Retinal pigment epithelial cell (primary cell): ENCODE measurements at places on chromosomes 11 and 22.
A peak's percentile ranks its signal among the peaks of the same experiment; 100 is the strongest.

GRCh38 chr22:43443152-43443471, 31.3 kb downstream of the MPPED1 start:
- no peak for DNase-seq

DNA sequence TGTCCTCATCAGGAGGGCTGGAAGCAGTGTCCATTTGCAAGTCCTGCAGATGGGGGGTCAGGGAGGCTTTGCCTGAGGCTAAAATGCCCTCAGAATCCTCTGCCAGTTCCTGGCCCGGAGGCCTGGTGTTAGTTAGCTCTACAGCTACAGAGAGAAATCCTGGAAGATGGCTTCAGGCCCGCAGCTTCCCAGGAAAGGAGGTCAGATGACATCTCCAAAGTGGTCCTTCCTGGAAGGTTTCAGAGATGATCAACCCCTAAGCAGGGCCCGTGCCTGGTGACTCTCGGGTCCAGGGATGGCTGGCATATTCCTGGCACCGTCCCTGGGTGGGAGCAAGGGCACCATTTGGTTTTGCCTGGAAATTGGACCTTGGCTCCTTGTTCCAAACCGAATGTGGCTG, 959.1 kb downstream of the BRD1 start:
- no peak for DNase-seq

- no peak for DNase-seq
These were observed 30.1 kb downstream of the SMCO4 start for GRCh38 chr11:93512949-93513667.

DNA sequence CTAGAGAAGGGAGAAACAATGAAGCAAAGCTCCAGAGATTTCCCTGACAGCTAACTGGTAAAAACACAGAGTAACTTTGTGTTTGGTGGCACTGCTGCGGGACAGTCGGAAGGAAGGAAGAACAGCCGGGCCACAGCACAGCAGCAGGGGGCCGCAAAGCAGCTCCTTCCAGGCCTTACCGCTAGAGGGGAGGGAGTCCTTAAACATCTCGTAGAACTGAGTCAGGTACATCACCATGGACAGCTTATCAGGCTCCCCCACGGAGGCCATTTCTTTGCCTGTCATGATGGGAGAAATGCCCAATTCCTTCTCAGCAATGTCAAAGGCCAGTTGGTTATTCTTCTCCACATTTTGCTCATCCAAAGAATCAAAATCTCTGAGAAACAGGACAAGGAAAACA, 114.6 kb upstream of the BID start:
- DNase-seq: no peak

- DNase-seq: no peak
These were observed 266.5 kb upstream of the MPPED2 start for GRCh38 chr11:30852645-30853044.

- DNase-seq: peak; percentile 54
These were observed 115.3 kb upstream of the SLC5A12 start for GRCh38 chr11:26837154-26837553.

DNA sequence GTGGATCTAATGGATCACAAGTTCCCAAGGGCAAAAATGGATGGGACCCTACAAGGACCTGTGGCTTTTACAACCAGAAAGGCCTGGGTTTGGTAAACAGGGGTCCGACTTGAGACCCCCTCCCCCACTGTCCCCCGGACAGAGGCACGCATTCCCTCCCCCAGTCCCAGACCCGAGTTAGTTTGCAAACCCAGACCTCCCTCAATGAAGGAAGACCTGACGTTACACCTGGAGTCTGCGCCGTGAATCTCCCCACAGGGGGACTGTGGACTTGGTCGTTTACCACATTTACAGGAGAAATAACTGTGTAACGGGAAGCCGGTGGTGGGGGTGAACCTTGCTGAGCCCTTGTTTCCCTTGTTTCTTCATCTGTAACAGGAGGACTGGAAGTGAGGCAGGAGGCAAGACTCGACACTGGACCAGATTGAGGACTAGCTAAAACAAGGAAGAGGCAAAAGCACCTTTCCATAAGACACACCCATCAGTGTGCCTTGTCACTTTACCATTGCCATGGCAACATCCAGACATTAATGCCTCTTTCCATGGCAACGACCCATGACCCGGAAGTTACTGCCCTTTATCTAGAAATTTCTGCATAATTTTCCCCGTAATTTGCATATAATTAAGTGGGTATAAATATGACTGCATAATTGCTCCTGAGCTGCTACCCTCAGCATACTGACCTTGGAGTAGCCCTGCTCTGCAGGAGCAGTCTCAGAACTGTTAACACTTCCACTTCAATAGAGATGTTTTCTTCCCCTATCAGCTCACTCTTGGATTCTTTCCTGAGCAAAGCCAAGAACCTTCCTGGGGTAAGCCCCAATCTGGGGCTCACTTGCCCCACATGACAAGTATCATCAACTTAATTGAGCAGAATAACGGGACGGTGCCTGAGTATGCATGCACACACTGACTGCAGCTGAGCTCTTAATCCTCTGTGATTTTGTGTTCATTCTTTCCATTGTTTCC, 25.4 kb downstream of the PDGFB start:
- DNase-seq: no peak

DNA sequence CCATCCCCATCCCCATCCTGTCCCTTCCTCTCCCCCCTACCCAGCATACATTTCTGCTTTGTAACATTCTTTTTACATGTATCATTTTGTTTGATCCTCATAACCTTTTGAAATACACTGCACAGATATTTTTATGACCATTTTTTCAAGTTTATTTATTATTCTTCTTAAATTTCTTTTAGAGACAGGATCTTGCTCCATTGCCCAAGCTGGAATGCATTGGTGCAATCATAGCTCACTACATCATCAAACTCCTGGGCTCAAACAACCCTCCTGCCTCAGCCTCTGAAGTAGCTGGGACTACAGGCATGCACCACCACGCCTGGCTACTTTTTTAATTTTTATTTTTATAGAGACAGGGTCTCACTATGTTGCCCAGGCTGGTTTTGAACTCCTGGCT, 99.4 kb upstream of the AKIP1 start:
- DNase-seq: no peak

- no peak for DNase-seq
These were observed 6.6 kb downstream of the APOL4 start for GRCh38 chr22:36194971-36195370.
